Femur (tissue), 1 donor: ENCODE measurements at places on chromosomes 13 and 19.
A peak's percentile ranks its signal among the peaks of the same experiment; 100 is the strongest.

- DNase-seq = no peak
Measured at GRCh38 chr13:100439247-100439970, 149.2 kb downstream of the GGACT start.

DNA sequence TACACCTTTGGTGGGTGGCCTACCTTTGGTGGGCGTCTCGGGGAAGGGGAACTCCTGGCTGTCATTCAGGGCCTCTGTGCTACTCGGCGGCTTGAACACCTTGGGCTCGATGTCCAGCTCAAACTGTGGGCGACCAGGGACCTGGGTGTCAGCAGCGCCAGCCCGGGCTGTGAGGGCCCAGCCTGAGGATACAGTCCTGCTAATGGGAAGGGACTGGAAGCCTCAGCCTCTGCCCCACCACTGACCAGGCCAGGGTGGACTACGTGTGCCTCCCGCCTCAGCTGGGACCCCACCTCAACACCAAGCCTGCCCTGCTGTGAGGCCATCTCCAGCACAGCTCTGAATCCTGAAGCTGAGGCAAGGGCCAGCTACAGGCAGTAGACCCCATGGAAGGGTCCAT is 7.7 kb downstream of the TMEM259 start:
- DNase-seq = no peak

GRCh38 chr13:99176309-99177276 is 24.1 kb upstream of the UBAC2 start:
- DNase-seq = peak; percentile 72

DNA sequence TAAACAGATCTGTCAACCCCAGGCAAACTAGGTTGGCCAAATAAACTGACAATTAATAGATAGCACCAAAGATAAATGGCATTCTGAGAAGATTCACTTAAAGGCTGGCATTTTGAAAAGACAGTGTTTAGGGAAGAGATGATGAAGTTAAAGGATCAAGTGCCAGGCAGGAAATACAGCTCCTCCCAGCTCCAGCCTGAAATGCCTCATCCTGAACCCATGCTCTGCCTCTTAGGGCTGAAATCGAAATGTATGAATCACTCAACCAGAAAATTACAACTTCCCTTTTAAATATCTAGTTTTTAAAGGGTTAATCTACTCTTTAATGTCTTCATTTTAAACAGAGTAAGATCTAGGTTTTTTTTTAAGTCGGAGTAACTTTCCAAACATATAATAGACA is 171.2 kb upstream of the UBL3 start:
- no peak for DNase-seq

DNA sequence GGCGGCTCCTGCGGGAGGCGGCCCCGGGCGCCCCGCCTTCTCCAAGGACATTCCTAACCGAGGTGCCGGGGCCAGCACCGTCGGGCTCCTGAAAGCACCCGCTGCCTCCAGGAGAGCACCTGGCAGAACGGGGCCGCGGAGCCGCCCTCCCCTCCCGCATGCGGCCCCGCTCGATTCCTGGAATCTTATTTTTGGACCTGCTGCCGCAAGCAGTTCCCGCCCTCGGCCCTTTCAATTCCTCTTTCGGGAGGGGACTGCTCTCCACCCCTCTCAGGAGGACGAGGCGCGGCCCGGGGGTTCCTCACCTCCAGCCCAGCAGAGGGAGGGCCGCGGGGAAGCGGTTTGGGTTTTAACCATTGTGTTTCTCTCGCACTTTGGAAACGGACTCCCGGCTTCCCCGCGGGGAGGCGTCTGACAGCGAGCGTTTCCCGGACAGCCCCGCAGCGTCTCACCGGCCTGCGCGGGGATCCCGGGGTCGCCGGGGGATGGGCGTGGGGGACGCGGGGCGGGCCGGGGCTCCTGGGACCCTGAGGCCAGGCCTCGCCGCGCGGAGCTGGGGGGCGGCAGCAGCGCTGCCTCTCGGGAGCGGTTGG is 849 bp downstream of the GAS6 start:
- peak; percentile 65 for DNase-seq

- no peak for DNase-seq
Measured at GRCh38 chr13:91785431-91786119, 387.2 kb downstream of the GPC5 start.

GRCh38 chr19:29399804-29400203 is 126.0 kb upstream of the VSTM2B start:
- no peak for DNase-seq

DNA sequence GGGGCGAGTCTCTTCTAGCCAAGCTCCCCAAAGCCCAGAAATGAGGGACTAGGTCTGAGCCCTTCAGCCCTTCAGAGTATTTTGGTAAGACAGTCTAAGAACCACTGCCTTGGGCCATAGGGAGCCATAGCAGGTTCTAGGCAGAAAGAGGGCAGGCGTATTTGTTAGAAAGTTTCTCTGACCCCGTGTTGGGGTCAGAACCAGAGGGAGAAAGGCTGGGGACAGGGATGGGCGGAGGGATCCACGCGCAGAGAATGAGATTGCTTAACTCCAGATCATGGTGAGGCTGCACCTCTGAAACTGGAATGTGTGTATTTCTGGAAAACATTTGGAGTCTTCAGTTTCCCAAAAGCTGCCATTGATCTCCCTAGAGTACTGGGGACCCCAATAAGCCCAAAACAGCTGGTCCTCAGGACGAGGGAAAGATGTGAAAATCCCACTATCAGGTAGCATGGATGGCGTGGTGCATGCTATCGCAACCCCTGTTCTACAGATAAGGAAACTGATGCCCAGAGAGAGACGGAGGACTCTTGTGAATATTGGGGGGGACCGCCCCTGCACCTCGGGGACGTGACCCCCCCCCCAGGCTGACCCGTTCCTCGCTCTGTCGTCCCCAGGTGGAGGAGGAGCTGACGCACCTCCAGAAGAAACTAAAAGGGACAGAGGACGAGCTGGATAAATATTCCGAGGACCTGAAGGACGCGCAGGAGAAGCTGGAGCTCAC is 703 bp upstream of the TPM4 start:
- no peak for DNase-seq

DNA sequence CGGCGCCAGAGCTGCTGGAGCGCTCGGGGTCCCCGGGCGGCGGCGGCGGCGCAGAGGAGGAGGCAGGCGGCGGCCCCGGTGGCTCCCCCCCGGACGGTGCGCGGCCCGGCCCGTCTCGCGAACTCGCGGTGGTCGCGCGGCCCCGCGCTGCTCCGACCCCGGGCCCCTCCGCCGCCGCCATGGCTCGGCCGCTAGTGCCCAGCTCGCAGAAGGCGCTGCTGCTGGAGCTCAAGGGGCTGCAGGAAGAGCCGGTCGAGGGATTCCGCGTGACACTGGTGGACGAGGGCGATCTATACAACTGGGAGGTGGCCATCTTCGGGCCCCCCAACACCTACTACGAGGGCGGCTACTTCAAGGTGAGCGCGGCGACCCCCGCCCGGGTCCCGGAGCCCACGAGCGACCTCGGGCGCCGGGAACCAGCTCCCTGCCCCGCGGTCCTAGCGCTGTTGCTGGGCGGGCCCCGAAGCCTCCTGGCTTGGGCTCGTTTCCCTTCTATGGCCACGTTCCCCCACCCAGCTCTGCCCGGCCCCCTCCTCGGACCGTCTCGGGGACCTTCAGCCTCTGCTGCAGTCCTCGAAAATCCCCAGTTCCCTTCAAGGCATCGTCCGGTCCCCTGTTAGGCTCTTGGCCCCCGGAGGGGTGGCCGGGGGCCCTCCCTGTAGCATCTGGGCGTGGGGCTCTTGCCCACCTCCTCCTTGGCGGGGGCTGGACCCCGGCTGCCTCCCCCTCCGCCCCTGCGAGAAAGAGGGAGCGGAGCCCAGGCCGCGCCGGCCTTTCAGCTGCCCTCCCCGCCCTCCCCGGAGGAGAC is at the start of gene CDC34:
Gene CDC34 (plus strand): TSS at position 8 of the 808 bp plus-strand sequence. CDS start 172 bp downstream, at position 180.
- no peak for DNase-seq

GRCh38 chr19:38720559-38721236 is 23.6 kb downstream of the CAPN12 start:
- no peak for DNase-seq
